ENCODE measurements at places on chromosomes 13 and 19. TPM values are rescaled to one million over a fixed set of nuclear protein-coding genes. Genes with fewer than 3 reads are reported as not detected.

GRCh38 chr13:28099396-28100149 is 803 bp downstream of the FLT3 start:
- no peak for DNase-seq

The ZNF581 gene
- total RNA-seq: 12.4 TPM

The KLK11 gene
- total RNA-seq: 19.5 TPM

- DNase-seq: no peak
Measured at GRCh38 chr19:18781047-18781600, 10.0 kb downstream of the COMP start.

GRCh38 chr13:40469581-40470310 is 196.7 kb downstream of the FOXO1 start:
- no peak for DNase-seq

DNA sequence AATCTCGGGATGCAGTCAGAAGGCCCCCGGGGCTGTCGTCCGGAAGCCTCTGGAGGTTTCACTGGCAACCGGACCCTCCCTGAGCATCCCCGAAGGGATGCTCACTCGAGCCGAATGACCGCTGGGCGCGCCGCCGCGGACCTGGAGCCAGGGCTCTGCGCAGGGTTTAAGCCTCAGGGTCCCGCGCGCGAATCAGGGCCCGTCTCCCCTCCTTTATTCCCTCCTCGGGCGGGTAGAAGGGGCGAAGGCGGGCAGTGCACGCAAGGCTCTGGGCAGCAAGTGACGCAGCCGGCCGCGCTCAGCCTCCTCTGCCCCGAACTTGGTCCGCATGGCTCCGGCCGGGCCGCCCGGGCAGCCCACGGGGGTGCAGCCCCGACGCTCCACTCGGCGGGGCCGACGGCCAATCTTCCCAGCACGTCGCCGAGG is 572 bp downstream of the SHISA2 start:
- DNase-seq: no peak

DNA sequence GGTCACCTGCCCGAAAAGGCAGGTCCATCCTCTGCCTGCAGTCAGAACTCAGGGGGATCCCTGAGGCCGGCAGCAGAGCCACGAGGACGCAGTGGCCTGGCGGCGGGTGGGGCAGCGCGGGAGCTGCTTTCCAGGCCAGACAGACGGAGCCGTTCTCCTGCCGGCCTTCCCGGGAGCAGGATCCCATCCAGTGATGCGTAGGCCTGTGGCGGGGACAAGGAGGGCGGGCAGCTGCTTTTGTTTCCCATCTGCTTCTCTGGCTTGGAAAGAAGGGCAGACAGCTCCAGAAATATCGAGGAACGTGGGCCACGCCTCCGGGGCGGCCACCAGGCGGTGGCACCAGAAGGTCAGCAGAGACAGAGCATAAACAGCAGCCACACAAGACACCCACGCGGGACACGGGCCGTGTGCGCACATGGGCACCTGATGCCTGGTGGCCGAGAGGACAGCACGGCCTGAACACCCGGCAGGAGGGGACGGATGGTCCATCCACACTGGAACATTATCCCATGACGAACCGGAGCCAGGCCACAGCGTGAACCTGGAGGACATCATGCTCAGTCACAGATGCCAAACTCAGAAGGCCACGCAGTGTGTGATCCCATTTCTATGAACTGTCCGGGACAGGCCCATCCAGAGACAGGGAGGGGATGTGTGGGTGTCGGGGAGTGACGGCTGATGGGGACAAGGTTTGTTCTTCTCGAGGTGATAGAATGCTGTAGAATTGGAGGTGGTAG is 13.9 kb upstream of the MKNK2 start:
- DNase-seq: no peak

The AMER2 gene
- 0.49 TPM for total RNA-seq

DNA sequence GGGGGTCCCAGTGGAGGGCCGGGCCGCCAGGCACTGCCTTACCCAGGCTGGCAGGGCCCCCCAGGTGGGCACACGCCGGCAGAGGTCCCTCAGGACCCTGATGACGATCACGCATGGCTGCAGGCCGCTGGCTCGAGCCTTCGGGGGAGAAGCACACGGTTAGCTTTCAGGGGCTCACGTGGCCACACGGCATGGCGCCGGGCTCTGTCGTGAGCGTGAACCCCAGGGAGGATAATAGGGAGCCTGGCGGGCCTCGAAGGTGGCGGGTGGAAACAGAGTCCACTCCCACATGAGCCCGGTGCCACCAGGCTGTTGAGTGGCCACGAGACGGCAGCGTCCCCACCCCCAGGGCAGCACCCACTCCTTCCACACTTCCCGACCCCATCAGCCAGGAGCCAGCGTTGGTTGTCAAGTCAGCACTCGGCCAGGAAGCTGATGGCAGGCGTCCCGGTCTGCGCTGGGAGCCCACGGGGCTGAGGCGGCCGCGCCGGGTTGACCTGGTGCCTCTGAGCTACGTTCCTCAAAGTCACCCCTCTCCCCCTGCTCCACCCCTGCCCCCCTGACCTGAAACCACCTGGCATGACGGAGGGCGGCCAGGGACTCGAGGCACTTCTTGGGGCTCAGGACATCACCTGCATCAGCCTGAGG is 24.7 kb upstream of the MATK start:
- no peak for DNase-seq

The SMAD9 gene
- 11.2 TPM for total RNA-seq

DNA sequence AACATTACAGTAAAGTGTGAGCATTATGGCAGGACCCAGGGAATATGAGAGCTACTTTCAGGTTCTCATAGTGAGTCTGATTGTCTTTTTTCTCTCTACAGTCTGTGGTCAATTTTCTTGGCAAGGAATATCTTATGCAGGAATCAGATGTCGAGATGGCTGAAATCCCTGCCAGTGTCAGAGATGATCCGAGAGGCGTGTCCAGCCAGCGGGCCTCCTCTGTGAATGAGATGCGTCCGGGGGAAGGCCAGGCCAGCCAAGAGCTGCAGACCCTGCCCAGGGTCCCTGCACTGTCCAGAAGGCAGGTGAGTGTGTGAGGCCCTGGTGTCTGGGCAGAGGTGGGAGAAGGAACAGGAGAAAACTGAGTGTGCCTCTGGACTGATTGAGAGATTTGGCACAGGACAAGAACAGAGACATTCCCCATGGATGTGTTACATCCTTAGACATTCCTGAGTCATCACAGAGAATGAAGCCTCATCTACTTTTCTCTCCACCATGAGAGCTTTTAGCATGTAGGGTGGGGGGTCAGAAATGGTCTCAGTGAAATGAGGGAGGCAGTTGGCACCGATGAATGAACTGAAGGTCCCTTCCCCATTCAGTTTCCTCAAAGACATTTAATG is 27.3 kb upstream of the EDDM13 start:
- no peak for DNase-seq

The ZMYM5 gene
- total RNA-seq: 26.1 TPM

The ZNF808 gene
- 22.1 TPM for total RNA-seq

DNA sequence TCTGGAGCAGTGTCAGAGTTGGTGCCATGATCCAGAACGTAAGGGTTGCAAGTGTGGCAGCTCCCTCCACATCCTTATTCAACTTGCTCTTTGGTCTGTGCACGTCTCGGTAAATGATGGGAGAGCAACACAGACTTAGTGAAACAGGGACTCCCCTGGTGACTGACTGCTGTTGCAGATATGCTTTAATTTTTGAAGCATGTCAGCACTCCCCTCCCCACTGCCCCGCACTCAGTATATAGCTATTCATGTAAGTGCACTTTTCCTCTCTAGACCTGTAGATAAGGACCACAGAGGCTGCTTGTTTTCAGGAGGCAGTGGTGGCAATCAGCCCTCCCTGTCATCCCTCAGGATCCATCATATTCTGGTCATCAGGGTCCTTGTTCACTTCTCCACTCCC is 470.9 kb downstream of the IRS2 start:
- no peak for DNase-seq

DNA sequence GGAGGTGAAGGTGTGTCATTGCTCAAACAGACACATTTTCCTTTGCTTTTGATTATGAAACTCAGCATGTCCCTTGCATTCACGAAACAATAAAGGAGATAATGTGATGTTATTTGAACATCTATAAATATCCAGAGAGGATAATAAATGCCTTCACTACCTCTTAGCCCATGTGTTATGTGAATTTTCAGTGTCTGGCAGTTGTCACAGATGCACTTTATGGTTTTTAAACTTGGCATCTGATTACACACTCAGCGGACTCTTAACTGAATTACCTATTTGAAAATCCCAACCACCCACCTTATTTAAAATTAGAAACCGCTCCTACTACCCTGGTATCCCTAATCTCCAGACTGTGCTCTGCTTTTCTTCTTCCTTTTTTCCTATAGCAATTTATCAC is 254.2 kb downstream of the COG6 start:
- DNase-seq: no peak

DNA sequence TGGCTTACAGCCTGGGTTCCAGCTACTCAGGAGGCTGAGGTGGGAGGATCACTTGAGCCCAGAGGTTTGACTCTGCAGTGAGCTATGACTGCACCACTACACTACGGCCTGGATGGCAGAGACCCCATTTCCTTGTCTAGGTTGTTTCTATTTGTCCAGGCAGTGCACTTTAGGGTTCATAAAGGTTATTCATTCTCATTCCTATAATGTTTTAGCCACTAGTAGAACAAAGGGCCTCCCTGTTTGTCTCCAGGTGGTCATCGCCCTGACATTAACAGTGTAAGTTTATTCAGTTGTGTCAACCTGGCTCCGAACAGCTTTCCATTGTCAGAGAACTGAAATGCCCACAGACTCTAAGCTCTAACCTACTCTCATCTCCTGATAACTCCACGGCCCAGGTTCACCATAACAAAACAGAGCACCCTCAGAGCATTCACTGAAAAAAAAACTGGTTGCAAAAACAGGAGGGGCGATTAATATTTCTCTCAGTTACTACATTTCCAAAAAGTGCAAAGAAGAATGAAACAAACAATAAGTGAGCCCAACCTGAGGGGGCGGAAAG is 37.1 kb downstream of the SMAD9 start:
- DNase-seq: no peak

DNA sequence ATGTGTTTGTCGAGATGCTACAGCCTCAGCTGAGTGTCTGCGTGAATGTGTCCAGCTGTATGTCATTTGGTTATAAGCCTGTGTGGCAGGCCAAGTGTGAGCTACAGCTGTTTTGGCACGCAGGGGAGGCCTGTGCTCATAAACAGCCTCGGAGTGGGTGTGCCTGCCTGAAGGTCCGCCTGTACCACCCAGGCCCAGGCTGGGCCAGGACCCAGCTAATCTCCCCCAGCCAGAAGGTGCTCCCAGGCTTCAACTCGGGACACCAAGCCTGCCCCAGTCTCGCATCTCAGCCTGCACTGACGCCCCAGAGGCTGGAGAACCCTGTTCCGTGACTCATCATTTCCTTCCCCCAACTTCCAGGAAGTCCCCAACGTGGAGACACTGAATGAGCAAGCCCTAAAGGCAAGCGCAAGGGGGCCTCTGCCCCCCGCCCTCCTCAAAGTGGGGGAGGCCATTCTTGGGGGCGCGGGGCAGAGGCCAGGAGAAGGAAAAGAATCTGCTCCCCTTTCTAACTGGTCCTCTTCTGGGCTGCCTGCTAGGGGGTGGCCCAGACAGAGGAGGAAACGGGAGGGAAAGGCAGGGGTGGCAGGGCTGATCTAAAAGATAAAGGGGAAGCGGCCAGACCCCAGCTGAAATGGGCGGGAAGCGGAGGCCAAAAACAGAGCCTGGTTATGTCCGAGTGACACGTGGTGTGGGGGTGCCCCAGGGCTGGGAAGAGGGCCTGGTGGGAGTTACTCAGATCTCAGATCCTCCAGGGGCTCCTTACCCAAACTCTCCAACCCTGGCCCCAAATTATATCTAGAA is 2.0 kb downstream of the SLC1A5 start:
- peak; percentile 90 for DNase-seq

- no peak for DNase-seq
Measured at GRCh38 chr13:113914333-113915011, 50.6 kb upstream of the GAS6 start.

The PRX gene
- total RNA-seq: 5.2 TPM

The IGFL3 gene
- total RNA-seq: 5.9 TPM

DNA sequence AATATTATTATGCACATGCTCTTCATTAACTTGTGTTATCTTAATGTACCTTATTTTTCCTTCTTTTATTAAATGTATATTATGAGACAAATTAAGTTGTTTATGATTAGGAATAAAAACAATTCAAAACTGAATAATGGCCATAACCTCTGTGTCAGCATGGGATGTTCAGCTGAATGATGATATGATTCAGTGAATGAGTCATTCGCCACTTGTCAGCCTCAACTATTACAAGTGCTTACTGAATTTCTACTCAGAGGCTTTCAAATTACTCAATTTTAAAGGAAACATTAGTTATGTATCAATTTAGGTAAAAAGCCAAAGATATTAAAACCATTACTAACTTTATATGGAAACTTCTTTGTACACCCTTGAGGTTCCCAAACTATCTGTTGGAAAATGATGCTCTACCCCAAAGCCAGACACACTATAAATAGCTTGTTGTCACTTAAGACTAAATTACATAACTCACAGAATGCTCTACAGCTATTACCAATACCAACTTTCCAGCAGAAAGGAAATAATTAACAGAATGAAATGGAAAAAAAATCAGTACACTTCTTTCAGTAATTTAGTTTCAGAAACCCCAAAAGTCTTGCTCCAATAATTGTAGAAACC is 14.4 kb downstream of the LIG4 start:
- no peak for DNase-seq

GRCh38 chr13:80664950-80665349 is 324.0 kb upstream of the SPRY2 start:
- DNase-seq: no peak

DNA sequence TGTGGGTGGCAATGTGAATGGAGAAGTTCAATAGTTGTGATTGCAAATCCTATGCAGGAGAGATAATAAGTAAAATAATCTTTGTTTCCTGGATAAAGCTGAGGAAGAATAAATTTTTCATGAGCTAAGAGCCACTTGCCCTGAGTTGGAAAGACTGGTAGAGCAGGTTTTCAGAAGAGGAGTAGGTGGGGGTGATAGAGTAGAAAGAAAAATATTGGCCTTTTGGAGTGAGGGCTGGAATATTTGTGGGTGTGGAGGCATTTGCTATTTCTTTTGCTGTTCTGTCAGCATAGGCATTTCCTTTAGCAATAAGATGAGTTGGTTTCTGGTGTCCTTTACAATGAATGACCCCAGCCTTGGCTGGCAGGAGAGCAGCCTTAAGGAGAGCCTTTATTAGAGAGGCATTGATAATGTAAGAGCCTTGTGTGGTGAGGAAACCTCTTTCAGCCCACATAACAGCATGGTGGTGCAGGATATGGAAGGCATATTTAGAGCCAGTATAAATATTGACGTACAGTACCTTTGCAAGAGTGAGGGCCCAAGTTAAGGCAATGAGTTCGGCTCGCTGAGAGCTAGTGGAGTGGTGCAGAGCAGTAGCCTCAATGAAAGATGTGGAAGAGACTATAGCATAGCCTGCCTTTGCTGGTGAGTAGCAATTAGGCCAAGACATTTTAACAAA is 11.6 kb upstream of the ZNF431 start:
- DNase-seq: no peak

- DNase-seq: no peak
Measured at GRCh38 chr19:40611900-40612698, 10.9 kb downstream of the LTBP4 start.

DNA sequence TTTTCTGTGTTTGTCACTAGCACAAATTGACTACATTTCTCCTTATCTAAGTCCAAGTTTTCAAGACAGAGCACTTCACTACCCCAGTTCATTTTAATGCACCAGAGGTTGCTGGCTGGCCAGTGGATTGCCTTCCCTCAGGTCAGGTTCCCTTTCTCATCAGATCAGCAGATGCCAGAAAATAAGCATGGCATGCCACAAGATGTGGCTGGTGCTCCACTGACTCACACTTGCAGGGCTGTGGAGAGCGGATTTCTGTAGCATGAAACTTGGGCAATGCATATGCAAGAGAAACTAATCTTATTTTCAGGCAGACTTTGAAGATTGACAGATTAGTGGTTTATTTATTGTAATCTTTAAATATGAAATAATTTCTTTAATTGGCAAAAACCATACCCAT is 79.5 kb downstream of the RUBCNL start:
- DNase-seq: no peak

Data from skin of body (tissue), 3 donors.